Activated T-cell treated with anti-CD3 and anti-CD28 coated beads, Interleukin-2, amount 50 U/mL, for 72 hours (primary cell): ENCODE measurements at places on chromosomes 2 and 18.
A peak's percentile ranks its signal among the peaks of the same experiment; 100 is the strongest.

DNA sequence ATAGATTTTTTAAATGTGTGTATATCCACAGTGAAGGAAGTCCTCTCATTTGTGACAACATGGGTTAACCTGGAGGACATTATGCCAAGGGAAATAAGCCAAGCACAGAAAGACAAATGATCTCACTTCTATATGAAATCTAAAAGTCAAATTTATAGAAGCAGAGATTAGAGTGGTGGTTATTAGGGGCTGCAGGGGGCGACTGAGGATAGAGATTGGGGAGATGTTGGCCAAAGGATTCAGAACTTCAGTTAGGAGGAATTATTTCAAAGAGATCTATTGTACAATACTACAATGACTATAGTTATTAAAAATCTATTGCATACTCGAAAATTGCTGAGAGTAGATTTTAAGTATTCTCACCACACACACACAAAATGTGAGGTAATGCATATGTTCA, 252.4 kb upstream of the SLC39A10 start:
- no peak for DNase-seq
- no peak overlapping the region for H3K27ac ChIP-seq
- peaks cover 2% of the 10 kb centered on the region for H3K36me3 ChIP-seq
- no peaks in the 10 kb centered on the region for H3K27me3 ChIP-seq

DNA sequence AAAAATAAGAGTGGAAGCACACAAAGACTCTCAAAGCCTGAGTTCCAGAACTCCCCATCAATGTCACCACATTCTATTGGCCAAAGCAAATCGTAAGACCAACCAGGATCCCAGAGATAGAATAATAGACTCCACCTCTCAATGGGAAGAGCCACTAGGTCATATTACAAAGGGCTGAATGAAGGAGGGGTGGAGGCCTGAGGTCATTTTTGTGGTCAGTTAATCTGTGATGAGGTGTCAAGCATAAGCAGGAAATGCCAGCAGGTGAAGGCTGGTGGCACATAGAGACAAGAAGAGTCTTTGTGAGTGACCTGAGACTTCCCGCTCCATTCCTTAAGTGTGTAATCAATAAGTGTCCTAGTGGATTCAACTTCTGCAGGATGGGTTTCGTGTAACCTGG, 144.3 kb downstream of the TFCP2L1 start:
- H3K27ac ChIP-seq = no peak overlapping the region
- no peak overlapping the region for H3K4me3 ChIP-seq
- no peak for DNase-seq

DNA sequence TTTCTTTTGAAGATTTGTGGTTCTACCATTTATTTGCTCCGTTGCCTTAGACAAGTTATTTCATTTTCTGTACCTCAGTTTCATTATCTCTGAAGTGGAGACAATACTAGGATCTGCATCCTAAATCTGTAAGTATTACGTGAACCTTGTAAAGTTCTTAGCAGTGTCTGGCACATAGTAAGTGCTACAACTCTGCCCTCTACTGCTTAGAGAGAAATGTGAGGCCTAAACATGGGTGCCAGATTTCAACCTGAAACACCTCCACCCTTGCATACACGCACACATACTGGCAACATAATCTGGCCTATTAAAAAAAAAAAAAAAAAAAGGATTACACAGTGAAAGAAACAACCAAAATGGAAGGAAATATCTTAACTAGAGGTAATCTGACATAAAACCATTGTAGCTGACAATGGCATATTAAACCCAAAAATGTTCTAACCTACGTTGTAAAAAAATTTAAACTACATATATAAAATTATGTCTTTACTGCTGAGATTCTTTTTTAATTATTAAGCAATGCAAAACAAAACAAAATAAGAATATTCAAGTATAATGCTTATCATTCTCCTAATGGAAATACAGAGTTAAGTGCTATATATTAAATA, 132.6 kb downstream of the MAP2 start:
- no peaks in the 10 kb centered on the region for H3K4me1 ChIP-seq
- no peak overlapping the region for H3K27ac ChIP-seq
- H3K4me3 ChIP-seq = no peak overlapping the region
- no peaks in the 10 kb centered on the region for H3K36me3 ChIP-seq

DNA sequence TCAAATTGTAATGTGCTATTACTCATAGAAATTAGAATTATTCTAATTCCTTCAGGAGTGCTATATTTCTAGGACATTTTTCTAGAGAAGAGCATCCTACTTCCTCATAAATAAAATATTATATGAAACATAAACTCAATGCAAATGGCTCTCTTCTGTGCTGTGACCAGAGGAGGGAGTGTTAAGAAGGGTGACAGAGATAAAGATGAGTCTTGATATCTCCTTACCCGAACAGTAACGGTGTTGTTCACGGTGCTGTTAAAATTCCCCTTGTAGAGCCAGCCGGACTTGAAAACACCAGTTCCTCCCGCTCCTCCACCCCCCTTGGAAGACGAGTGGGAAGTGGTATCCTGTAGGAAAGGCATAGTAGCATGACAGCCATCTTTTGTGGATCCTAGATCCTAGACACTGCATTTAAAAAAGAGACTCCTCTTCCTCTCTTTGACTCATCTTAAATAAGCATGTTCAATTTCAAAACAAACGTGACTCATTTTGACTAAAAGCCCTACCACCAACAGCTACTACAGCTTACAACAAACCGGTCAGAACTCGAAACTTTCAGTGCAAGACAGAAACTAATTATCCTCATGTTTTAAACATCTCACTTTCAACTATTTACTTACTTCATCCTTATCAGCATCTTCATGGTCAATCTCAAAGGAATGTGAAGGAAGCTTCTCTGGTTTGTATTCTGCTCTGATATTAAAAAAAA, 156.3 kb downstream of the DOCK10 start:
- H3K27me3 ChIP-seq = no peaks in the 10 kb centered on the region
- H3K4me1 ChIP-seq = peaks cover 85% of the 10 kb centered on the region
- H3K27ac ChIP-seq = peak overlapping the region; percentile 94
- peak; percentile 19 for DNase-seq

GRCh38 chr2:39377226-39377939, 59.7 kb downstream of the MAP4K3 start:
- peaks cover 43% of the 10 kb centered on the region for H3K4me1 ChIP-seq
- H3K4me3 ChIP-seq = peak overlapping the region; percentile 76
- peak; percentile 31 for DNase-seq
- peak overlapping the region; percentile 90 for H3K27ac ChIP-seq
